ENCODE measurements at places on chromosomes 16 and 17.
A peak's percentile ranks its signal among the peaks of the same experiment; 100 is the strongest.

GRCh38 chr17:69593716-69594115, 179.2 kb downstream of the MAP2K6 start:
- no peak for DNase-seq

- no peak for DNase-seq
Observed at GRCh38 chr16:19474617-19475016, 47.3 kb downstream of the GDE1 start.

- DNase-seq = no peak
Observed at GRCh38 chr16:22977294-22977697, 163.3 kb downstream of the HS3ST2 start.

DNA sequence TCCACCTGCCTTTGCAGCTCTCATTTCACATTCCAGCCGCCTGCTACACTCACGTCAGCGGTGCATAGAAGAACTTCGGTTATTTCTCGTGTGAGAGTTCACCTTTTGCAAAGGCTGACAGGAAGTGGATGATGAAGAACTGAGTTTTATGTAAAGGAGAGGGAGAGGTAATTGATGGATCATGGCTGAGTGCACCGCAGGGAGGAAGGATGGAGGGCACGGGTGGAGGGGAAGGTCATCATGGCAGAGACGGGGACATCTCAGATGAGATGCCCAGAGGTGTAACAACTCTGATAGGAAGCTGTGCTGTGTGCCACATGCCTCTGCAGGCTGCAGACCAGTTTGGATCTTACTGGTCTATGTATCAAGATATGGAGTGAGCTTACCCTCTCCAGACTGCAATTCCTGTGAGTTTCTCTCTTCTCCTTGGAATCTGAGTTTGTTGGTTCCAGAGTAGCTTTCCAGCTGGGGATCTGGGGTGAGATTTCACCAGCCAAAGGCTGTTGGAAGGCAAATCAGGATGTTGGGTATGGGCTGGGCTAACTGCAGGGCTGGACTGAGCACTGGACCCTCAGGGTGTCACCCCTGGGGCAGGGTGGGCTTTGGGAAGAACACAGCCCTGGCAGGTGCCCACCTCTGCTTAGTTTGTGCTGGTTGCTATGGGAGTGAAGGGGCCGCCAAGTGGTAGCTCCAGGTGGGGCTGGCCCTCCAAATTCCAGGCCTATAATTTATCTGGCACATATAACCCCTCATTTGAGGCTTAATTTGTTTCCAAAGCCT, 777.0 kb downstream of the KCNJ18 start:
- no peak for DNase-seq

- DNase-seq = no peak
Observed at GRCh38 chr16:57406881-57407280, 2.3 kb downstream of the CCL17 start.

DNA sequence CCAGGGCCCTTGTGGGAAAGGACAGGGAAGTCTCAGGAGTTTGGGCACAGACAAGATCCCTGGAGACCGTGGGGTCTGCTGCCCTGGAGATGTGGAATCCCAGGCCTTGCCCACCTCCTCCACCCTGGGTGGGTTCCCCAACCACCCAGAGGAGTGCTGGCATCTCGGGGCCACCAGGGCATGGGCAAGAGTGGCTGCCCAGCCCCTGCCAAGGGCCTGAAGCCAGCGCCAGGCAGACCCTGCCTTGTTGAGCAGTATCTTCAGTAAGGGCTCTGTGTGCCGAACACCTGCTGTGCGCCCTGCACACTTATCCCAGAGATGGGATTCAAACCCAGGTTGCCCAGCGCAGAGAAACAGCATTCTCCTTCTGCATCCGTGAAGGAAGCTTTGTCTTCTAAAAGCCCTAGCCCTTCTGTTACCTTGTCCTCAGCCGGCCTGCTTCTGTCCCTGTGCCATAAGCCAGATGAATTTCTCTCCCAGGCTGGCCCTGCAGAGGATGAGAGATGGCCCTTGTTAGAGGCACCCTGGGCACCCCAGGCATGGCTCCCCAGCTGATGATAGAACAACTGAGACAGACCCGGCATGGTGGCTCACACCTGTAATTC, 32.4 kb downstream of the TMEM235 start:
- no peak for DNase-seq

- no peak for DNase-seq
Observed at GRCh38 chr16:29927070-29927905, 1.3 kb upstream of the KCTD13 start.

DNA sequence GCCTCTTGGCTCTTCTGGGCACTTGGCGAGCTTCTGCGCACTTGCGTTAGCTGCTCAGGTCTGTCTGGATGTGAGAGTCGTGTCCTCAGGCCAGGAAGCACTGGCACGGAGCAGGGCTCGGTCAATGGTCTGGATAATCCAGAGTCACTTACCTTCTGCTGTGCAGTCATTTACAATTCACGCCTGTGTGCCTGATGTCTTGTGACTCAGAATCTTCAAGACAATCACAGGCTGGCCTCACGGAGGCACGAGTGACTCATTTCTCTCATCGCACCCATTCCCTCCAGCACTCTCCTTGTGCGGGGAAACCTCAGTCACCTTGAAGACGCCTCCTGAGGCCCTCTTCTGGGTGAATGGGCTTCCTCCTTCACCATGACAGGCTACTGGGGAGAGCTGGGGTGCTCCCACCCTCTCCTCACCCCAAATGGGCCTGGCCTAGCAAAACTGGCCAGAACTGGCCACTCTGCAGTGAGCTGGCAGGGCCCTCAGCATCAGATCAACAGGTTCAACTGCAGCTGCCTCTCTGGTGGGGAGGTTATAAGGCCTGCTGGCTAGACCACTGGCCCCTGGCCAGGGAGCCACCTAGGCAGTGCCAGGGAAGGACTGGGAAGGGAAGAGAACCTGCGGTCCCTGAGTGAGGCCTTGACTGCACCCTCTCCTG, 1.9 kb upstream of the CAPN15 start:
- no peak for DNase-seq

- DNase-seq = no peak
Observed at GRCh38 chr16:22683258-22683657, 130.7 kb upstream of the HS3ST2 start.

DNA sequence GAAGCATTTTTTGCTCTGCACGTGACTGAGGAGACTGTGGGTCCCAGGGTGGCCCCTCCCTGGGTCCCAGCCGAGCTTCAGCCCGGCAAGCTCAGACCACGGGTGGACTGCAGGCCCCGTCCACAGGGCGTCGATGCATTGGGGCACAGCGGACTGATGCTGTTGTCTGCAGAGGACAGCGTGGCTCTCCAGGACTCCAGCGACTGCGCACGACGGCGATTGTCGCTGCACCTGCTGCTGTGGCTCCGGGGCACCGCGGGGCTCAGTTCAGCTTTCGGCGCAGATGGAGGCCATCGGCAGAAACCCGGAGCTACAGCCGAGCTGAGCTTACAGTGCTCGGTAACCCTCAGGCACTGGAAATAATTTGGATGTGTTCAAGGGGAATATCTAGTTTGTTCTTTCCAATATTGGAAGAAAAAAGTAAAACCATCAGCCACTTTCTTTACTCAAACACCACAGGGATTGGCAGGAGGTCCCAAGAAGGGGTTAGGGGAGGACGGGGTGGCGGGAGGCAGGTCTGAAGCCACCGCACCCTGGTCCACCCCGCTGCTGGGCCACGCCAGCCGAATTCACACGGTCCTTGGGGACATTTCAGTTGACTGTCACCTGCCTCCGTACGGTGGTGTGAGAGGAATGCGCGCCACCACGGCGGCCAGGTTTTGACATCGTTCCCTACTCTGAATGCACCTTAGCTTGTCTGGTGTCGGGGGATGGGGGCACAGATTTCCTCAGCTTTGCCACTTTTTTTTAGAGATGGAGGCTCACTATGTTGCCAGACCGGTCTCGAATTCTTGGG, 88.7 kb upstream of the RPH3AL start:
- DNase-seq = no peak

DNA sequence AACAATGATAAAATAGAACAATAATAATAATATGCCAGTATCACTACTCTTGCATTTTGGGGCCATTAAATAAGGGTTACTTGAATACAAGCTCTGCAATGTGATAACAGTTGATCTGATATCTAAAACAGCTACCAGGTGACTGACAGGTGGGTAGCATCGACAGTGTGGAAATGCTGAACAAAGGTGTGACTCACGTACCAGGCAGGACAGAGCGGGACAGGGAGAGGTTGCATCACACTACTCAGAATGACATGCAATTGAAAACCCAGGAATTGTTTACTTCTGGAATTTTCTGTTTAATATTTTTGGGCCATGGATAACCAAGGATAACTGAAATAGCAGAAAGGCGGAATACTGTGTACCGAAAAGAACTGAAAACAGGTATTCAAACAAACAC, 15.8 kb upstream of the ZNF19 start:
- no peak for DNase-seq

DNA sequence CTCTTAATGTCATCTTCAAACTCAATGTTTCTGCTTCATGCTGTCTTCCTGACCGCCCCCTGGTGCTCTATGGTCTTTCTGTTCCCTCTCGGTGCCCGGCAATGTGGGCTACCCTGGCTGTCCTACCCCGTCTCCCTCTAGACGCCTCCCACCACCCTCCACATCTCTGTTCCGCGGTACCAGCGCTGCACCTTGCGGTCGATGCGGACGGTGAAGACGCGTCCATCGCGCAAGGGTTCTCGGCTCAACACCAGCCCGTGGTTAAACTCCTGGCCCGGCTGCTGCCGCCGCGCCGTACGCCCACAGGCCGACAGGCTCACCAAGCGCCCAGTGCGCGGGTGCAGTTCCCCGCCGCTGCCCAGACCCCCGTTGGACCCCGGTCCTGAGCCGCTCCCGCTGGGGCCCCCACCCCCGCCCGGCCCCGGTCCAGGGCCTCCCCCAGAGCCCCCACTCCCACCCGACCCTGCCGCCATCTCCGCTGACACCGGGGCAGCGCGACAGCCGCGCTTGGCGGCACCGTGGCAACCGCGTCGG, at the start of gene NEURL4:
NEURL4 (minus strand) TSS at position 496 of the 534 bp plus-strand sequence; CDS start at position 473, 23 bp downstream.
- no peak for DNase-seq

- no peak for DNase-seq
Observed at GRCh38 chr17:48472411-48473281, 42.6 kb upstream of the SKAP1 start.

- DNase-seq = no peak
Observed at GRCh38 chr17:76197911-76198310, 42.4 kb downstream of the RNF157 start.

DNA sequence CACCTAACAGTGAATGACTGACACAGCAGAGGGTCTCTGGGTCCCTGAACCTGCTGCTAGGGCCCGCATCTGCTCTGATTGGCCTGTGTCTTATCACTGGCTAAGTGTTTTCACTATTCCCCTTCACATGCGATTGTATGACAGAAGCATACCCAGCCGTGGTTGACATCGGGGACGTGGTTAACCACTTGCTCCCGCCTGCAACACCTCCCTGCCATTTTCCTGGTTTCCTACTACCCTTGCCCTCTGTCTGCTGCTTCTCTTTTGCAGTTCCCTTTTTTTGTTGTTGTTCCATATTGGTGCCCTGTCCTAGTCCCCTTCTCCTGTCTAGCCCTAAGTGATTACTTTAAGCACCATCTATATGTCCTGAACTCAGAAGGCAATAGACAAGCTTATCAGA, 177.0 kb downstream of the RGS9 start:
- no peak for DNase-seq

GRCh38 chr16:67534431-67534830, 5.8 kb downstream of the RIPOR1 start:
- DNase-seq = no peak

GRCh38 chr16:25691519-25692091, at the start of gene HS3ST4:
TSS of gene HS3ST4 (plus strand) at chr16:25691959.
- no peak for DNase-seq

GRCh38 chr17:77465358-77466041, 324.7 kb downstream of the SEC14L1 start:
- DNase-seq = peak; percentile 67

DNA sequence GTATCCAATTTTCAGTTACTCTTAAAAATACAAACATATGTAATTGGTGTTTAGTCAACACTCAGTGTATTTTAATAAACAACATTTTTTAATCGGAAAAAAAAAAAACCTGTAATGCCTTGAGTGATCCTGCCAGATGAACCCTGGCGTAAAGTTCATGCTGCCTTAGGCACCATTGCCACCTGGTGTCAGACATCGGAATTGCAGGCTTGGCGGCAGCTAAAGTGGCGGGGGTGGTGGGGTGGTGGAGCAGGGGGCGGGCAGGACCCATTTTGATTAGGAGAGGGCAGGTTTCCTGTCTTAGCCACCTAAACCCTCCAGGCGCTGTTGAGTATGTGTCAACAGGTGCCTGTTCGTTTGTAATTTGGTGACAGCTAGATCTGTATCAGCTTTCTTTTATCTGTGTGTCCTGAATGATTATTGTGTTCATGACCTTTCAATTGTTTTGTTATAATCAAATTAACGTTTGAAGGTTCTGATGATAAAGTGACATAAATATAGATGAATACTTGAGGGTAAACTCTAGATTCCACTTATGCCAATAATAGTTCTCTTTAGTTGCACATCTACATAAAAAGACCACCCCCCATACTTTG, 588.7 kb downstream of the CDH13 start:
- no peak for DNase-seq

- DNase-seq = no peak
Observed at GRCh38 chr16:65499566-65499965, 377.7 kb upstream of the CDH11 start.

GRCh38 chr17:74520790-74521480, 10.3 kb downstream of the CD300LB start:
- no peak for DNase-seq

Measured in activated CD4-positive, CD25-positive, alpha-beta regulatory T cell (primary cell).